Cortex of kidney (tissue), 1 donor: ENCODE measurements at places on chromosomes 5 and 9.
A peak's percentile ranks its signal among the peaks of the same experiment; 100 is the strongest.

DNA sequence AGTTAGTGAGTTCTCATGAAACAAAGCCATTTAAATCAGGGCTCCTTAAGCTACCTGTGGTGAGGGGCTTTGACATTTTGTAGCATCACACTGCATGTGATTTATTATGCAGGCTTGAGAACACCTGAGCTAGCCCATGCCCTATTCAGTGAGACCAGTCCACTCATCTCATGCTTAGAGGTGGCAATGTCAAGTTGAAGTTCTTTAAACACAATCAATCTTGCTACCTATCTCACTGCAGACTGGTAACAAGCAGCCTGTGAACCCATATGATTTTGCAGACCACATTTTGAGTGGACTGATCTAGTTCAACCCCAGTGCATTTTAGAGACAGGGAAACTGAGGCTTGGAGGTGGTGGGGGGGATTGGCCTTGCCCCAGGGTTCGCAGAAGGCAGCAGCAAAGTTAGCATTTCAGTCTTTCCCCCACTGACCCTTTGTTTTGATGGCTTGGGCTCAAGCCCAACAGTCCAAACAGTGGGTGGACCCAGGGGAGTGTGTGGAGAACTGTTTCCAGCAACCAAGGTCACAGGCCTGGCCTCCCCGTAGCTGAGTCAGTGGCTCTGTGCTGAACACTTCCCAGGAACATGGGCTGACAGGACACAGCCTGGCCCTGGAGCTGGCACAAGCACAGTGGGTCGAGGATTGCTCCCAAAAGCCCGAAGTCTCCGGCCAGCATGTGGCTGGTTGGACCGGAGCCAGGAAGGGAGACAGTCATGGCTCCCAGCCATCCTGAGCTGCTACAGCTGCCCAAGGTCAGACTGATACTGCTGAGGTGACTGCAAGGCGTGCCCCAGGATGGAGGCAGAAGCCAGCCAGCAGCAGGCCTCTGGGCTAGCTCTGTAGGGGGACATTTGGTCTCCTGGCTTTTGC lies 95.3 kb downstream of the RGS3 start:
- peak; percentile 31 for DNase-seq

DNA sequence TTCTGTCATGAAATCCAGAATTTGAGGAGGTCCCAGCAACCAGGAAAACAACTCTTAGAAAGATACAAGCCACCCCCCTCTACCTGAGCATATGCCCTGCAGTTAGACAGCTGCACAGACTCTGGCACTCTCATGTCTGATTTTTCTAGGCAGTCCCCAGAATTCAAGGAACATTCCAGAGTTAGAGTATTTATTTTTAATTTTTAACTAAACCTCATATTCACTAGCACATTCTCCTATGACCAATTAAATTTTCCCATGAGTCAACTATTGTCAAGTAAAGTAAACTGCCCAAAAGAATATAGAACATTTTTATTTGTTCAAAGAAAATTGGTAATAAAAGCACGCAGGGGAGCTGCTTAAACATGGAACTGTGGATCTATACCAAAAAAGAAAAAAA lies 490.5 kb upstream of the SEMA6A start:
- DNase-seq: no peak

GRCh38 chr9:124576751-124577150 lies 69.6 kb upstream of the NR5A1 start:
- DNase-seq: no peak

- DNase-seq: no peak
These were observed 47.5 kb downstream of the ADRB2 start for GRCh38 chr5:148873690-148874485.

GRCh38 chr9:101536351-101536750 lies 2.7 kb downstream of the RNF20 start:
- DNase-seq: no peak

DNA sequence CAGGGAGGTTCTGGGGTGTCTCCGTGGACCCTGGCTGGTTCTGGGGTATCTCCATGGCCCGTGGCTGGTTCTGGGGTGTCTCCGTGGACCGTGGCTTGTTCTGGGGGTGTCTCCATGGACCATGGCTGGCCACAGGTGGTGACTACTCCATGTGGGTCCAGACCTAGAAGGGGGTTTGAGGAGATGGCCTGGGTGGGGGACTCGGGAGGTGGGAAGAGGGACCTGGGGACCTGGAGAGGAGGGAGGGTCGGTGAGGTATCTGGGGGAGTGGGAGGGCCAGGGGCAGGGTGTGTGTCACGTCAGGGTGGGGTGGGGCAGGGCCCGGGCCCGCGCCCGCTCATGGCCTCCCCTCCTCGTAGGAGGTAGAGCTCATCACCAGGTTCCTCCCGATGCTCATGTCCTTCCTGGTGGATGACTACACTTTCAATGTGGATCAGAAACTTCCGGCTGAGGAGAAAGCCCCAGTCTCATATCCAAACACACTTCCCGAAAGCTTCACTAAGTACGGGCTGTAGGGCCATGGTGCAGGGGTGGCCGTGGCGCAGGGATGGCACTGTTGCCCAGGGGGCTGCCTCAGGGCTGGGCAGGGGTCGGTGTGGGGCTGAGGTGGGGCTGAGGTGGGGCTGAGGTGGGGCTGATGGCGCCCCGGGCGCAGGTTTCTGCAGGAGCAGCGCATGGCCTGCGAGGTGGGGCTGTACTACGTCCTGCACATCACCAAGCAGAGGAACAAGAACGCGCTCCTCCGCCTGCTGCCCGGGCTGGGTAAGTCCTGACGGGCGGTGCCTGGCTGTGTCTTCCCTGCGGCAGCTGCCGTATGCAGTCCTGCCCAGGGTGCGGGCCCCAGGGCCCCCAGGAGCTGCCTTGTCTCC lies 10.7 kb upstream of the TOR4A start:
- DNase-seq: no peak

- no peak for DNase-seq
These were observed 51.3 kb upstream of the SUB1 start for GRCh38 chr5:32534041-32534440.

- no peak for DNase-seq
These were observed 5.7 kb downstream of the C9orf43 start for GRCh38 chr9:113416149-113416721.

DNA sequence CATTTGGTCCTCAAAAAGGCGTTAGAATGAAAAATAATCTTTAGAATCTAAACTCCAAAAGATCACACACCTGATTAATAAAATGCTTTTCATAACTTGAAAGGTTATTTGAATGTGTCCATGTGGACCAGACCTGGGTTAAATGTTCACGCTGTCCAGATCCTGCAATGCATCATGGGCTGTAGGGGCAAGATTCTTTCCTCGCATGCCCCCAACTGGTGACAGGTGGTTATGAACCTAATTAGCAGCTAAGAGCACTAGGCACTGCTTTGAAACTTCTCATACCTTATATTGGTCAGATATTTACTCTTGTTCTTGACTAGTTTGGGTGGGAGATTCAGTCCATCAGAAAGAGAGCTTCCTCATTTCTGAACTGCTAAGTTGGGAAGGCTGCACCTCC lies 19.3 kb upstream of the PIP5K1B start:
- no peak for DNase-seq

DNA sequence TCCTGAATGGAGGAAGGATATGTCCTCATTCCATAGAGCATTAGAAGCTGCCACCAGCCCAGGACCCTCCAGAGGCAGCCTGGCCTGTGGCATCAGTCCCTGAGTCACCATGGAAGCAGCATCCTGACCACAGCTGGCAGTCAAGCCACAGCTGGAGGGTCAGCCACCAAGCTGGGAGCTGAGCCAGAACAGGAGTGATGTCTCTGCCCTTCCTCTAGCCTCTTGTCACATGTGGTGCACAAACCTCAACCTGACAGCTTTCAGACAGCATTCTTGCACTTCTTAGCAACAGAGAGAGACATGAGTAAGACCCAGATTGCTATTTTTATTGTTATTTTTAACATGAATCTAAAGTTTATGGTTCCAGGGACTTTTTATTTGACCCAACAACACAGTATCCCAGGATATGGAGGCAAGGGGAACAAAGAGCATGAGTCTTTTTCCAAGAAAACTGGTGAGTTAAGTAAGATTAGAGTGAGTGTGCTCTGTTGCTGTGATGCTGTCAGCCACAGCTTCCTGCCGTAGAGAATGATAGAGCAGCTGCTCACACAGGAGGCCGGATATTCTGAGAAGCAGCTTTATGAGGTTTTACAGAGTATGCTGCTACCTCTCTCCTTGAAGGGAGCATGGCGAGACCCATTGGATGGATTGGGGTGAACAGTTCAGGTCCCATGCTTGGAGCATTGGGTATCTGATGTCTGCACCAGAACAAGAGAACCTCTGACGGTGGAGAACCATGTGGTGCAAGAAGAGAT lies 13.0 kb upstream of the CYFIP2 start:
- no peak for DNase-seq

DNA sequence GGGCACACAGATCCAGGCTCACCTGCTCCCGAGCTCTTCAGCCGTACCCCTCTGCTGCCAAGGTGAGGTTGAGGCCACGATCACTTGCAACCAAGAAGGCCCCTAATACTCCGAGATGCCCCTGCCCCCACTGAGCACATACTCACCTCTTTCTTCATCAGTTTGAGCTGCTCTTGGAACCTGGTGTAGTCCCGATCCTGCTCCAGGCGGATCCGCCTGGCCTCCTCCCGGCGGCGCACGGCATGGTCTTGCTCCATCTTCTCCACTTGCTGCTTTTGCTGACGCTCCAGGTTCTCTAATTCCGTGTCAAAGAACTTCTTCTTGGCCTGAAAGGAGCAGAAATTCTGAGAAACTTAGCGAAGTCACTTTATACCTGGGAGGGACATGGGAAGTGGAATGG lies 75.7 kb upstream of the FBXW11 start:
- DNase-seq: no peak

DNA sequence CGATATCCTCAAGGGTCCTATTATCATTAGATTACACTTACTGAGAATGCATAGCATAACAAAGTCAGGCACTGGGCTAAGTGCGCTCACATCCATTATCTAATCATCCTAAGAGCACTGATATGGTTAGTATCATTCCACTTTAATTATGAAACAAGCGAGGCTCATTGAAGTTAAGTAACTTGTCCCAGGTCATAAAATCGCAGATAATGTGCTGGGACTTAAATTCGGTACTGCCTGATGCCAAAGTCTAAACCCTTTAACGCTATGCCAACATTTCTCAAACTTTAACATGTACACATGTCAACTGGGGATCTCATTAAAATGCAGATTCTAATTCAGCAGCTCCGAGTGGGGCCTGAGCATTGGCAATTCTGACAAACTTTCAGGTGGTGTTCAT lies 204.7 kb downstream of the PTTG1 start:
- no peak for DNase-seq

GRCh38 chr5:115456539-115457040 lies 88.0 kb downstream of the FEM1C start:
- no peak for DNase-seq

DNA sequence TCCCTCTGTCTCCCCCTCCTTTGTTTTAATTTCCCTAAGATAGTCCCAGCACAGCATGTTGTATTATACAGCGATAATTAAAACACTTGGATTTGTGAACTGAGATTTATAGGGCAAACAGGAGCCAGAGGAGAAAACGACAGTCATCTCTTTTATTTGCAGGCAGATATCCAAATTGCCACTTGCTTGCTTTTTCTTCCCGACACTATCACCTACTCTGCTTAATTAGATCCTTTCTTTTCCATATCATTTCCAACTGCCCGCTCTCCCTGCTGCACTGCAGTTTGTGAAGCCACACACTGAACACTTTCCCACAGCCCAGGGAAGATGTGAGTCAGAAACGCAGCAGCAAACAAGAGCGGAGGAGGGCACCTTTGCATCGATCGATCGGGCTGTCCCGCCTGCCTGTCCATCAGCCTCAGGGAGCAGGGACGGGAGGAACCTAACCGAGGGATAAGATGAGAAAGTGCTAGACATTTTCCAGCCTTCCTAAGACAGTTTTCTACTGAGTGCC lies 35.8 kb upstream of the SPRY4 start:
- no peak for DNase-seq

DNA sequence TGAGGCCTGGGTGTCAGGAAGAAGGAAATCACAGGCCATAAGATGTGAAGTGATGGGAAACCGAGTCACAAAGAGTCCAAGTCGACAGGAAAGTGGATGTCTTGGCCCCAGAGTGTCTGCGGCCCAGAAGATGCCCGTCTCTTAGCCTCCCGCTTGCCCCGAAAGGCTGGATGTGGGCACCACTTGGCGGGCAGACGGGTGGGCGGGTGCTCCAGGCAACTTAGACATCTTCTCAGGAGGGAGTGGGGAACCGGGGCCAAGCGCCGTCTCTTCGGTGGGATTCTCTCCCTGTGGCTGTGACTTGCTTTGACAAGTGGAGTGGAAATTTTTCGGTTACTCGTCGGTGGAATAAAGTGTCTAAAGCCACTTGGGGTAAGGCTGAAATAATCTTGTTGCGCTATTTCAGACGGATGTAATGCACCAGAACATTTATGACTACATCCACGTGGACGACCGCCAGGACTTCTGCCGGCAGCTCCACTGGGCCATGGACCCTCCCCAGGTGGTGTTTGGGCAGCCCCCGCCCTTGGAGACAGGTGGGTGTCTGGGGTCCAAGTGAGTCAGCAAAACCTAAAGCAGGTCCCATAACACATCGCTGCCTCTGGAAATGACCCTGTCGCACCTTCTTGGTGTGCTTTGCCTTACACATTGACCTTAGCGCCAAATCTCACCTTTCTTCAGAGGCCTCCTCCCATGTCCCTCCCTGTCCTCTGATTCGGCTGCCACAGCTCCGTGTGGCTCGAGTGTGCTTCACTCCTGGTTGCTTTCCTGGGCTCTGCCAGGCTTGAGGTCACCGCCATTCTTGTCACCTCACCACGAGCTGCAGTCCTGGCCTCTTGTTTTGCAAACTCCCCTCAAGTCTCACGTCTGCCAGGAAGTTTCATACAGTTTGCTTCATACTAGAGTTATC lies 20.4 kb upstream of the EXOC3 start:
- no peak for DNase-seq

DNA sequence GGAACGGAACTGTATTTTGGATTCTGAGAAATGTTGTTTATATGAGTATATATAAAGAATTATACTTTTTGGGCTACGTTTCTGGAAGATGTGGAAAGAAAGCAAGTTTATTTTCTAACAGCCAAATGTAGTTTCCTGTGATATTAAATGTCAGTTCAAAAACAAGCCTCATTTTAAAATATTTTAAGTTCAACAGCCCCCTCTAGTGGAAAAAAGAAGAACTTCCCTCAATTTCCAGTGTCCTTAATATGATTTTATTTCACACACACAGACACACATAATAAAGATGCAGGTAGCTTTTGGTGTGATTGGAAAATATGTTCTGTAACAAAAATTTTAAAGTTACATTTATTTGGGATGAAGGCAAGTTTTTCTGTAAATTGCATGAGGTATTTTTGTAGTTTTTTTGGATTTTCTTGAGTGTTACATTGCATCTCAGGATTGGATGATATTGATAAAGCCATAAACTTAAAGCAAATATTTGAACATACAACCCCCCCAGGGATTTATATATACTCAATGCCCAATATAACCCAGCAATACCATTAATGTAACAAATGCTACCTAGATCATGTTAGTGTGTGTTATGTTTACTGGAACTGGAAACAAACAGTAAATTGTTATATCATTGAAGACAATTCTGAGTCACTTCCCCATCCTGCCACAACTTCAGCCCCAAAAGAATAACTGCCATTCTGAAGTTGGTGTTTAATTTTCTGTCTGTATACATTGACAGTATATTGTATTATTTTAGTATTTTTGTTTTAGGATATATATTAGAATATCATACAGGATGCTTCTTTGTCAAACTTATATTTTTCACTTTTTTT lies 54.0 kb downstream of the CCDC171 start:
- DNase-seq: no peak

GRCh38 chr9:38141746-38142591 lies 72.9 kb upstream of the SHB start:
- DNase-seq: no peak
